ENCODE measurements at places on chromosomes 5 and 9.
A peak's percentile ranks its signal among the peaks of the same experiment; 100 is the strongest.

DNA sequence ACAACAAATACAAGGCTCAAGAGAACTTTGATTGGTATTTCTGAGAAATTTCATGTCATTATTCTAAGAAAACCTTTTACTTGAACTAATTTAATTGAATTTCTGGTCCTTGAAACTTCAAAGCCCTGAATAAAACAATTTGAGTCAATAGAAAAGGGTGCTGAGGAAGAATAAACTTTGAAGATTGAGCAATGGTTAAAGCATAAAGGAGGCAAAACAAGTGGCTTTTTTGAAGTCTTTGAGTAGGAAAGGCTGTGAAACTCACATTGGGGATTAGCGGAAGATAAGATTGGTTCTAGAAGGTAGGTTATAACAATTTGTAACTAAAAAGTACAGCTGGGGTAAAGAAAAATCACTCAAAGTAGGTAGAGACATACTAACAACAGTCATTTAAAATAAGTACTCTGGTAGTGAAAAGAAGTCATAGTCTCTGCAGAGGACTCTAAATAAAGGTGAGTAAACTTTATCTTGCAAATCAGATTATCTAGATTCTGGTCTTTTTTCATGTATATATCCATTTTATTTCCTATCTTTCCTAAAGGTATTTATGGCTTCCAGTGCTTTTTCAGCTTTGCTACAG lies 6.4 kb upstream of the PLPP1 start:
- no peak for DNase-seq

- DNase-seq = no peak
Observed at GRCh38 chr5:35939639-35940038, 1.2 kb upstream of the CAPSL start.

GRCh38 chr5:57653636-57654290 lies 171.2 kb upstream of the ACTBL2 start:
- DNase-seq = no peak

DNA sequence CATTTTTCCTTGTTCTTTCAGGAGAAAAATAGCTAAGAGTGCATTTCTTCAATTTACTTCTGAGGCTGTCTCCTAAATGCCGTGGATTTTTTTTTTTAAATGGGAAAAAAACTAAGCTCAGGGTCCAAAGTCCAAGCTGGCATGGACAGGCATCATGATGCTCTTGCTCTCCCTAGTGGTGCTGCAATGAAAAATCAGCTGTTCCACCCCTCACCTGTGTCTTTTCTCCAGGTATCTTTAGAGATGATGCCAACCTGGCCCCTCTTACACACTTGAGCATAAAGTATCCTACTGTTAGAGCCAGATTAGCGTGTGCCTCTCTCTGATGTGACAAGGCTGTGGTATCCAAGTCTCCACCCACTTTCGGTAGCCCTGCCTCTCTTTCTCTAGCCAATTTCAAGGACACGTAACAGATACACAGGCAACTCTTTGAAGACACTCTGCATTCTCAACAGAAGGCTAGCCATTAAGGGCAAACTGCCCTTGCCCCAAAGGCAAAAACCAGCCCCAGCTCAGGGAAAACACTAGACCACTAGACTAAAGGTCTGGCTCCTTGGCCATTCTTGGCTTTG lies 208.8 kb downstream of the SAXO1 start:
- no peak for DNase-seq

GRCh38 chr5:179238628-179238970 lies 106.7 kb downstream of the ADAMTS2 start:
- no peak for DNase-seq

DNA sequence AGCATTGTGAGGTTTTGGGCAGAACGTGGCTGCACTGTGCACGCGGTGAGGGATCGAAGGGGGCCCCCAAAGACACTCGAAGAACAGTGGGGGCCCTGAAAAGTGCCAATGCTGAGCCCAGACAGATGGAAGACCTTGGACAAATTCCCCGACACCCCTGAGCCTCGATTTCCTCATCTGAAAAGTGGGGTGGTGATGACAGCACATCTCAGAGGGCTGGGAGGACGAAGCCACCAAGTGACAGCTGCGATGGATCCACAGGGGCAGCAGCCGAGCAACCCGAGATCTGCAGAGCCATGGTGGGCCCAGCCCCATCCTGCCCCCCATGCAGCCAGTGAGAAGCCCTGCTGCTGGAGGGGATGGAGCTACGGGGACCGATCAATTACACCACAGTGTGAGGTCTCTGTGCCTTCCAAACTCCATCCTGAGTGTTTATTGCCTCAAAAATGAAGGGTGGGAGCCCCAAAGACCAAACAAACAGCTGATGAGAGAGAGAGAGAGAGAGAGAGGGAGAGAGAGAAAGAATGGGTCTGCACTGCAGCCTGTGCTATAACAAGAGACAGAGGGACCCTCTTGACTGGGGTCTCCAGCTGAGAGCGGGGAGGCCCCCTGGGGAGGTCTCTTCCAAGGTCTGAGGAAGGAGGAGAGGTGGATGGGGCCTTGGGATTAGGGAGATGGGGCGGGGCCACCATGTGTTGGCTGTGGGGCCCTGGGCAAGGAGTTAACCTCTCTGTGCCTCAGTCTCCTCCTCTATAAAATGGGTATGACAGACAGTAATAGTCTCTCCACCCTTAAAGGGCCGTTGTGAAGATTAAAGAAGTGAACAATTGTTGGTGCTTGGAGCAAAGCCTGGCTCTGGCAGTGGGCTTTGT lies 134.4 kb upstream of the IER5L start:
- DNase-seq = no peak

- no peak for DNase-seq
Observed at GRCh38 chr5:98455665-98456064, 317.8 kb upstream of the RGMB start.

DNA sequence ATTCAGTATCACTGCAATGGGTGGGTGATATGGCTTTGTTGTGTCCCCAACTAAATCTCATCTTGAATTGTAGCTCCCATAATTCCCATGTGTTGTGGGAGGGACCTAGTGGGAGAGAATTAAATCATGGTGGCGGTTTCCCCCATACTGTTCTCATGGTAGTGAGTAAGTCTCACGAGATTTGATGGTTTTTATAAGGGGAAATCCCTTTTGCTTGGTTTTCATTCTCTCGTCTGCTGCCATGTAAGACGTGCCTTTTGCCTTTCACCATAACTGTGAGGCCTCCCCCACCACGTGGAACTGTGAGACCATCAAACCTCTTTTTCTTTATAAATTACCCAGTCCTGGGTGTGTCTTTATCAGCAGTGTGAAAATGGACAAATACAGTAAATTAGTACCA lies 9.5 kb upstream of the NANS start:
- DNase-seq = no peak

- no peak for DNase-seq
Observed at GRCh38 chr5:175520321-175520720, 42.0 kb downstream of the SFXN1 start.

DNA sequence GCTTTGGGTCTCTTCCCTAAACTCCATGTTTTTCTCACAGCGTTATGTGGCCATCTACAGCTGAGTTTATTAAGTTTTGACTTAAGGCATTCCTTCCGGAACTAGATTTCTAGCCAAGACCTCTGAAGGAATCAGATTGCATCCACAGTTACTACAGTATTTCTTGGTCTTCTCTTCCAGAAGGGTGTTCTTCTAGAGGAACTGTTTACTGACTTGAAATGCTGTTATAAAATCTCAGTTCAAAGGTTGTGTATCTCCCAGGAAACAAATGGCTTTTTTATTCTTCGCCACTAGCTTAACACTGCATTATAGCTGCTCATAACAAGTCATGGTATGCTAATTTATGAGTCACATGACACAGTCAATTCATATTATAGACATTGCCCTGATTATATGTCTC lies 55.3 kb upstream of the RAD23B start:
- no peak for DNase-seq

- DNase-seq = no peak
Observed at GRCh38 chr9:132319421-132320110, 35.2 kb downstream of the SETX start.

DNA sequence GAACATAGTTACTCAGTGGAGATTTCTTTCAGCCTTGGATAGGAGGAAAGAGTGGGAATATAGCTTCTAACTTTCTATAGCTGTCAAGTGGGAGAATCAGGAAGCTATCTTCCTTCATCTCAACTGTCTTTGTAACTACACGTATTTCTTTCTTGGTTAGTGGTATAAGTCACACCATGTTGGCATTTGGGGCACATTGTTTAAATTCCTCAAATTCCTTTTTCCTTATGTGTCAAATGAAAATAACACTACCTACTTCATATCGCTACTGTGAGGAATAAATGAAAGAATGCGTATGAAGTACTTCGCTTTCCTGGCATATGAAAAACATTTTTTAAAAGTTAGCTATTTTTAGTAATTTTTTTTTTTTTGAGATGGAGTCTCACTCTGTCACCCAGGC lies 1082.5 kb upstream of the WWC1 start:
- DNase-seq = no peak

- DNase-seq = no peak
Observed at GRCh38 chr9:33903157-33903780, 86.3 kb downstream of the UBE2R2 start.

DNA sequence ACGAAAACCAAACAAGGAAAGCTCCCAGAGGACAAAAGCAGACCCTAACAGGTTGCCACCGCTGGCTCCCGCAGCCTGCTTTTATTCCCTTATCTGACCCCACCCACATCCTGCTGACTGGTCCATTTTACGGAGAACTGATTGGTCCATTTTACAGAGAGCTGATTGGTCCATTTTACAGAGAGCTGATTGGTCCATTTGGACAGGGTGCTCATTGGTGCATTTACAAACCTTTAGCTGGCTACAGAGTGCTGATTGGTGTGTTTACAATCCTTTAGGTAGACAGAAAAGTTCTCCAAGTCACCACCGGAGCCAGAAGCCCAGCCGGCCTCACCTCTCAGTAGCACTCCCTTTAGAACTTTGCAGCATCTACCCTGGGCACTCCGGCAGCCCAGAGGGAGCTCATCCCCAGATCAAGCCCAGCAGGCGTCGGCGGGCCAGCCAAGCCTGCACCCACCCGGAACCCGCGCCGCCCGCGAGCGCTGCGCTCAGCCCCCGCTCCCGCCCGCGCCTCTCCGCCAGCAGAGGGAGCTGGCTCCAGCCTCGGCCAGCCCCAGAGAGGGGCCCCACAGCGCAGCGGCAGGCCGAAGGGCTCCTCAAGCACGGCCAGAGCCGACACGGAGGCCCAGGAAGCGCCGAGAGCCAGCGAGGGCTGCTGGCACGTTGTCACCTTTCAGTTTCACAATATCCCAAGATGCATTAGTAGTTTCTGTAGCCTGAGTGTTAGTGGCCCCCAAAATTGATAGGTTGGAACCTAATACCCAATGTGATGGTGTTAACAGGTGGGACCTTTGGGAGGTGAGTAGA lies 35.3 kb upstream of the CLPTM1L start:
- no peak for DNase-seq

DNA sequence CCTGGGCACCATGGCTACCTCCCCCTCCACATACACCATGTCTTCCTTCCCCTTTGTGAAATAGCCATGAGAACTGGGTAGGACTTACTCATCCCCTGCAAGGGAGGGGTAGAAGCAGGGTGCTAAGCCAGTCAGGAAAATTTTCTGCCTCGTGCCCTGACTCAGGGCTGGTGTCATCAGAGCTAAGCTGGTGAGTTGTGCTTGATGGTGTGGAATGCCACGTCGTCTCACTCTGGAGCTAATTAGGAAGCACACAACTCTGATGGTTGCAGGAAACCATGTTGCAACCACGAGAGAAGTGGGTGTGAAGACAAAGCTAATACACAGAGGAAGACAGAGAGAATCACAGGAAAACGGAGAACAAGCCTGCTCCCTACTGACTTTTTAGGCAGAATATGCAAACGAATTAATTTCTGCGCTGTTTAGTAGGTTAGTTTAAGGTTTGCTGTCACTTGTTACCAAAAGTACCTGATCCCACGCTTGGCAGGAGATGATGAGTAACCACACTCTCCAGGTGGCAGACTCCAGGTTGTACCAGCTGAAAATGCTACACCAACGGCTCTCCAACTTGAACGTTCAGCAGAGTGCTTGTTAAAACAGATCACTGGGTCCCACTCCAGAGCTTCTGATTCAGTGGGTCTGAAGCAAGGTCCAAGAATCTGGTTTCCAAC lies 54.5 kb downstream of the STK10 start:
- peak; percentile 97 for DNase-seq

DNA sequence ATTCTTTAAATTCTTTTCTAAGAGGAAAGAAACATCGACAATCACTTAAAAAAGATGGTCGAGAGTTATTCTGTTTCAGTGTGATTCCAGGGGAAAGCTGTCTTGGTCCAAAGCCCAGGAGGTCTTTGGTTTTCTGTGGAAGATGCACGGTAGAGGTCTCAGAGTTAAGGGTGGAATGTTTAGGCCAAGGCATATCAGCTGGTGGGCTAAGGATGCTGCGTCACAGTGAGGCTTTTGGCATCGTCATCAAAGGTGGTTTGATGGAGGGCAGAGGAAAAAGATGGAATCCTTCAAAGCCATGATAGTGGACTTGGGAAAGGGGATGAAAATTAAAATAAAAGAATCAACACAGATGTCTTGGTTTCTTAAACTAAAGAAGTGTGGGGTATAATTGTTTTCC lies 137.3 kb upstream of the ANKH start:
- no peak for DNase-seq

DNA sequence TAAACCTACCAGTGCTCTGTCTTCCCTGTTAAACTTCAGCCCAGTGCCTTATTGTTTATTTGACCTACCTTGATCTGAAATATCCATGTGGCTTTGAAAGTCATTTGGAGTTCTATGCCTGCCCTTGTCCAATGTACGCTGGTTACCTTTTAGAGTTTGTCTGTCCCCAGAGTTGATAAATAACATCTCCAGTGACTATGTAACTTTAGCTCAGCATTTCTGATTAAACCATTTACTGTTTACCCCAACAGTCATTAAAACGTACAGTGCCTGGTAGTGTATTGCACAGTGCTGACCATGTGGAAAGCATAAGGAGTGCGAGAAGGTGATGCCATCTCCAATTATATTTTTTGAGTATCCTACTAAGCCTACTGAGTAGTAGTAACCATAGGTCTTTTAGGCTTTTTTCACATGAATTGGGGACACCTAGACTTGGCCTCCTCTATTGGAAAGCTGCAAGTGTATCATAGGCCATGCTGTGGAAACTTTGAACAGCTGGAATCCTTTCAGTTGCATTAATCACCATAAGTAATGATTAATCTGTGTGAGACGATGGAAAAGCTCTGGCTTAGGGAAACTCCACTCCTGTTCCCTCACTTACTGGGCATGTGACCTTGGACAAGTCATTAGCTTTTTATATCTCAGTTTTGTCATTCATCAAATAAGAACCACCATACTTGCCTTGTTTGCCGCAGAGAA lies 93.5 kb downstream of the MAST4 start:
- DNase-seq = no peak

- DNase-seq = no peak
Observed at GRCh38 chr9:10566848-10567247, 46.0 kb downstream of the PTPRD start.

GRCh38 chr9:131590907-131591844 lies 45.9 kb downstream of the PRRT1B start:
- peak; percentile 14 for DNase-seq

DNA sequence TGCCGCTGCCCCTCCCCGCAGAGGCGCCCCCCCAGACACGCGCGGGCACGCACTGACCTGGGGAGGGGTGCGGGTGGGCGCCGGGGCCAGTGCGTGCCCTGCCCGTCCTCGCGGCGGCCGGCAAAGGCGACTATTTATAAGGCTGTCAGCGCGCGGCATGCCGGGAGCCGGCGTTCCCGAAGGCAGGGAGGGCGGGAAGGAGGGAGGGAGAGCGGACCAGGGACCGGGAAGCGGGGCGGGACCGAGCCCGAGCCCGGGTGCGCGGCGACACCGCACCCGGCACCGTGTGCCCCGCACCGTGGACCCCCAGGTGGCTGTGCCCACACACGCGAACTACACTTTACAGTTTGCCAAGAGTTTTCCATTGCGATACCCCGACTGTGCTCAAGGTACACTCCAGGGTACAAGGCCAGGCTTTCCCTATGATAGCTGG lies at the start of gene AK1:
AK1 (minus strand) TSS at position 110 of the 433 bp plus-strand sequence. CDS start 3,058 bp downstream, outside the sequence.
- no peak for DNase-seq
